Activated CD4-positive, alpha-beta T cell treated with anti-CD3 and anti-CD28 coated beads for 36 hours (primary cell): ENCODE measurements at places on chromosomes 2 and 18. TPM values are rescaled to one million over a fixed set of nuclear protein-coding genes. Genes with fewer than 3 reads are reported as not detected.

DNA sequence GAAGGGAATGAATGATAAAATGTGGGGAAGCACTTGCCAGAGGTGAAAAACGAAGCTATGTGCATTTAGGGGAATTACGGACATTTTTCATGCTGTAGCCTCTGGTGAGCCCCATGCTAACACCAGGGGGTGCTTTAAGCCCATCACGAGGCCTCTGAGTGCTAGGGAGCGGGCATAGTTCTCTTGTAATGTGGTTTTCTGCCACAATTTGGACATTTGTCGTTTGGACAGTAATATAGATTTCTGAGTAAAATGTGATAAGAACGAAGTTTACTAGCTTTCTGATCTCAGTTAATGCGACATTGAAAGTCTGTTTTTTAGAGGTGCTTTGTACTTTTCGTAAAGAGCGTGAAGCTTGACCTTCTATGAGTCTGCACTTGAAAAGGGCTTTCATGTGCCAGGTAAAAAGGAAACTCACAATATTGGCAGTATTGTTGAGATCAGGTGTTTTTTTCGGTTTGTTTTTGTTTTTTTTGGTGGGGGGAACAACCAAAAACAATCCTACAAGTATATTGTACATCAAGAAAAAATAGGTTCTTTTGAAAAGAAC lies 50.6 kb downstream of the TRAF3IP1 start:
- peak; percentile 73 for DNase-seq
- no peak overlapping the region for H3K27ac ChIP-seq
- peaks cover 6% of the 10 kb centered on the region for H3K36me3 ChIP-seq
- H3K27me3 ChIP-seq = no peaks in the 10 kb centered on the region
- peaks cover 6% of the 10 kb centered on the region for H3K4me1 ChIP-seq

Gene EML6
- 0.16 TPM for total RNA-seq

DNA sequence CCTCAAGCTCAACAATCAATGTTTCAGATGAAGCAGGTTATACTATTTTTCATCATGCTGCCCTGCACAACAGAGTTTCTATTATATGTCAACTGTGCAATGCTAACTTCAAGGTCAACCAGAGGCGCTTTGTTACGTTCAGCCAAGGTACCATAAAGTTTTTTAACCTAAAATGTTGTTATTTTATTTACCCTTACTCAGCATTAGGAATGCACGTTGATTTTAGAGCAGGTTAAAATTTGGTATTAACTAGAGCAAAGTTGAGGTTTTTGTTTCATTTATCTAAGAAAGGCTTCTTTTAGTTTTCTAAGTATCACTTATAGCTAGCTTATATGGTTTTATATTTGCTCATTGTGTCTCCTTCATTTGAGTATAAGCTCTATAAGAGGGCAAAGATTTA lies 21.8 kb downstream of the ANKAR start:
- no peak overlapping the region for H3K27ac ChIP-seq
- H3K36me3 ChIP-seq = peaks cover 3% of the 10 kb centered on the region
- H3K4me1 ChIP-seq = peaks cover 3% of the 10 kb centered on the region
- no peaks in the 10 kb centered on the region for H3K27me3 ChIP-seq
- no peak for DNase-seq

Gene KHK
- 10.6 TPM for total RNA-seq

GRCh38 chr18:49566217-49566770 lies 4.4 kb downstream of the LIPG start:
- H3K27ac ChIP-seq = no peak overlapping the region
- no peak for DNase-seq
- no peaks in the 10 kb centered on the region for H3K36me3 ChIP-seq
- H3K4me1 ChIP-seq = peaks cover 23% of the 10 kb centered on the region
- peaks cover 47% of the 10 kb centered on the region for H3K27me3 ChIP-seq

Gene POTEJ
- total RNA-seq = not detected

Gene CFAP210
- total RNA-seq = not detected

DNA sequence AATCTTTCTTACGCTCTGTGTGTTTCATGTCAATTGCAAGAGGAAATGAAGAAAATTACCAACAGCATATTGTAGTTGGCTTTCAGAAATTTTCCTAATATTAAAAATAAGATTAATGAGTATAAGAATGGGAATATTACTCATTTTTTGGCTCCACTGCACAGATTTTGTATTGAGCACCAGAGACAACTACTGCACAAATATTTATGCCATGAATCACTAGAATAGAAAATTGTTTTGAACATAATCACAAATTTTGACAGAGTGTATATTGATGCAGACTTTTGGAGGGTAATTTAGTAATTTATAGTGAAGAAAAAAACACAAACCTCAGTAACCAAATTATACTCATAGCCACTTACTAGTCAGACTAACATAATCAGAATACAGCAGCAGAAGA lies 118.3 kb downstream of the DOK6 start:
- H3K4me3 ChIP-seq = no peak overlapping the region
- H3K27me3 ChIP-seq = peaks cover 2% of the 10 kb centered on the region
- no peak overlapping the region for H3K27ac ChIP-seq
- H3K36me3 ChIP-seq = no peaks in the 10 kb centered on the region
- no peaks in the 10 kb centered on the region for H3K4me1 ChIP-seq

DNA sequence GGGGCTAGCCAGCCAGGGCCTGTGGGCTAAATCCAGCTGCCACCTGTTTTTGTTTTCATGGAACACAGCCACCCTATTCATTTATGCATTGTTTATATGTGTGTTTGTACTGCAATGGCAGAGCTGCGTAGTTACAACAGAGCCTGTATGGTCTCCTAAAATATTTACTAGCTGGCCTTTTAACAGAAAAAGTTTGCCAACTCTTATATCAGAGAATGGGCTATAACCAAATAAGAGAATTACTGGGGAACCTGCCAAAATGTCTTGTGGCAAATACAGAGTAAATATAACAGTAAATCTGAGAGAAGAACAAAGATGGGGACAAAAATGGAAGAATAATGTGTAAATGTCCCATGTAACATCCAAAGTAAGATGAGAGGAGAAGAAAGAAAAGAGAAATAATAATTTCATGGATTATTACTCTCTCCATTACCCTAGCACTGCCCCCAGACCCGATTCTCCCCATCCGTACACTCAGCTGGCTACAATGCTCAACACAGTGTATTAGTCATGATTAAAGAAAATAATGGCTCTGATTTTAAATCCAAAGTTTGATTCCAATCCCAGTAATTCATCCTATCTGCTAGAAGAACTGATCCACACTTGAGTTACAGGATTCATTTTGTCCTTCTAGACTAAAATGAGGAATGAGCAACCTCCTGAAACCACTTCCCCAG lies 249.3 kb downstream of the LRATD1 start:
- H3K27me3 ChIP-seq = peaks cover 2% of the 10 kb centered on the region
- H3K27ac ChIP-seq = no peak overlapping the region
- no peak overlapping the region for H3K4me3 ChIP-seq
- no peak for DNase-seq
- no peaks in the 10 kb centered on the region for H3K4me1 ChIP-seq
- H3K36me3 ChIP-seq = no peaks in the 10 kb centered on the region

Gene MPP4
- total RNA-seq = not detected

Gene MFSD2B
- not detected for total RNA-seq

Gene AFF3
- 5.6 TPM for total RNA-seq

Gene MEP1B
- total RNA-seq = not detected

Gene DSG1
- total RNA-seq = not detected

Gene MALL
- 1.6 TPM for total RNA-seq

Gene CNDP2
- total RNA-seq = 128 TPM

Gene PTPRN
- 0.43 TPM for total RNA-seq

DNA sequence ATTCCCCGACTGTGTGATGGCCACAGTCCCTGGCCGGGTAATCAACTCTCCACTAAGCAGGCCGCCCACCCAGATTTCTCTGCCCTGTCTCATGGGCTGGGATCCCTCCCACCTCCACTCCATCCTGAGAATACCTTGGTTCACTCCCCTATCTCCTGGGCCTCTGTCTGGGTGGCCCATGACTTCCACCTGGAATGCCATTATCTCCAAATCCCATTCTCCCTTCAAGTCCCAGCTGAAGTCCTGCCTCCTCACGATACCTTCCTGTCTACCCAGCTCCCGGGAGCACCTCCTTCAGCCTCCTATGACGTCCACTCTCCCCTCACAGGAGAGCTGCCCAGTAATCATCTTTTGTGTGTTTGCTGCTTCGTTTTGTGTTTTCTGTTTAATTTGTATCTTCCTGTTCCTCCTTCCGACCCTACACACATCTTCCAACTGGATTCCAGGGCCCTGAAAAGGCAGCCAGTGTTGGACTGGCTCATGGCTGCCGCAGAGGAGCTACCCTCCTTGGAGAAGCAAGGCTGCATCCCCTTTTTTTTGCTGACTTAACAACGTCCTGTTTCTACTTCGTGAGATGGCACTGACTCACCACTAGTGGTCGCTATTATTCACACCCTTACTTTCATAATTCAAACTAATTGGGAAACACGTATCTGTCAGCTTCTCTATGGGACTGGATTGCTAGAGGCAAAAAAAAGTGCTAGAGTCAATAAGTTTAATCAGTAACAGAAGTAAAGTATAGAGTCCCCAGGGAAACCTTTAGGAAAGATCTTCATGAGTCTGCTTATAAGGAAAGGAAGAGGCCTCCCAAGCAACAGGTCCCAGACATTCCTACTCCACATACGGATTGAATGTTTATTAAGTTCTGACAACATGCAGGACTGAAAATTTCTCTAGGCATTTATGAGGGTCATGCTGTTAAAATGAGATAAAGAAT lies 171.9 kb upstream of the GATA6 start:
- H3K27ac ChIP-seq = no peak overlapping the region
- peaks cover 3% of the 10 kb centered on the region for H3K4me1 ChIP-seq
- H3K27me3 ChIP-seq = no peaks in the 10 kb centered on the region
- no peak for DNase-seq
- H3K4me3 ChIP-seq = no peak overlapping the region

GRCh38 chr18:10417191-10417590 lies 37.2 kb upstream of the APCDD1 start:
- H3K4me1 ChIP-seq = no peaks in the 10 kb centered on the region
- H3K4me3 ChIP-seq = no peak overlapping the region
- H3K27me3 ChIP-seq = peaks cover 5% of the 10 kb centered on the region
- DNase-seq = no peak

DNA sequence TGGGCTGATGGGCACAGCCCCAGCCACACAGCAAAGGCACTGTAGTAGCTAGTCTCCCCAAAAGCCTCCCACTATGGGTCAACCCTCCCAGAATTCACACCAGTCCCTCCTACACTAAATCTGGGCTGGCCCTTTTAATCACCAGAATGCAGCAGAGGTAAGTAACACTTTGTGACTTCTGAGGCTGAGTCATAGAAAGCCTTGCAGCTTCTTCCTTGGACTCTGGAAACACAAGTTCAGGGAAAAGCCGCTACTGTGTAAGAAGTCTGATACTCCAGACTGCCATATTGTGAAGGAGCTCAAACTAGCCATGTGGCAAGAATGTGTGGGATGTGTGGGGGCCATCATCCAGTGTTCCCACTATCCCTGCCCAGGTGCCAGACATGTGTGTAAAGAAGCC lies 19.0 kb upstream of the SIX2 start:
- H3K27me3 ChIP-seq = peaks cover 13% of the 10 kb centered on the region
- H3K4me1 ChIP-seq = no peaks in the 10 kb centered on the region
- no peak overlapping the region for H3K4me3 ChIP-seq
- no peaks in the 10 kb centered on the region for H3K36me3 ChIP-seq
- H3K27ac ChIP-seq = no peak overlapping the region

DNA sequence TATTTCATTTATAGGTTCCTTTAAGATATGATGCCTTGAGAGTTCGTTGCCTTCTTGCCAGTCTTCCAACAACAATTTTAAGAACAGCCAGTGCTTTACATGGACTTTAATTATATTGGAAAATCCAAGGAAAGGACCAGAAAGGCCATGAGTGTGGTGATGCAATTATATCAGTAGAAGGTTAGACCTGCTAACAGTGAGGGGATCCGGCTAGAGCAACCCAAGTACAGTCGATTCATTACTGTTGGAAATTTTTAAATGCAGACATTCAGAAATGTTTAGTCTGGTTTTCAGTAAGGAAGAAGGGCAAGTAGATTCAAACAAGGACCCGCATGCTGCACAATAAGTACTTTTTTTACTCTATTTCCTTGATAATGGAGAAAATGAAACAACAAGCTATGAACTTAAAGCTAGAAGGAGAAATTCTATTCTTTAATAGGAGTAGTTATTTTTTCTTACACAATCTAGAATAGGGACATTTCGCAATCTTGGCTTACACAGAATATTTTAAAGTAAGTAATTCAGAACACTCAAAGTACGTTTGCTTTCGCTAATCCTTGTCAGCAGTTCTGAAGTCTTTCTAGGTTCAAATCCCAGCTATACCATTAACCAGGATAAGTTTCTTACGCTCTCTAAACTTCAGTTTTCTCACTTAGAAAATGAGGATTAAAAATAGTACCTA lies 405.5 kb downstream of the MEIS1 start:
- H3K4me3 ChIP-seq = no peak overlapping the region
- H3K27ac ChIP-seq = no peak overlapping the region
- no peaks in the 10 kb centered on the region for H3K36me3 ChIP-seq
- H3K27me3 ChIP-seq = no peaks in the 10 kb centered on the region
- DNase-seq = no peak

DNA sequence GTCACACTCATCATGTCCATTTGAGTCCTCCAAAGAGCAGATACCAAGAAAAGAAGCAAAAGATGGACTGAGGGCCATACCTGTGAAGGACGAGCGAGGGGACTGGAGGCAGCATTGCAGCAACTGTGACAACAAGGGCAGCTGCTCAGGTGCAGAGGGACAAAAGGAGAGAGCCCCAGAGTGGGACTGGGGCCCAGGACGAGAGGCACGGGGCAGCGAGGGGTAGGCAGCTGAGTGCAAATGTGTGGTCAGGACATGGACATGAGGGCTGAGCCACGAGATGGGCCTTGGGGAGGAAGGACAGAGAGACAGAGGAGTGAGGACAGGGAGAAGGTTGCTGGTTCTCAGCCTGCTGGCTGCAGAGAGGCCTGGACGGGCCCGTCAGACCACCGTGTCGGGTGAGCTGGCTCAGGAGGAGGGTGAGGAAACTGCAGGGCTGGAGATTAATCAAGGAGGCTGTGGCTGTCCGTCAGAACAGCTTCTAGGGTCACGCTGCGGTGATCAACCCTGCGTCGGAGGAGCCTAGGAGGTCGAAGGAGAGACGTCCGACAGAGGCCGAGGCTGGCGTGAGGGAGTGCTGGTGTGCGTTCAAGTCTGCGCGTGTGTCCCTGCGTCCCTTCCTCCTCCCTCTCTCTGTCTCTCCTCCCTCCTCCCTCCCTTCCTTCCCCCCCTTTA lies 206.8 kb upstream of the HDAC4 start:
- no peaks in the 10 kb centered on the region for H3K36me3 ChIP-seq
- H3K27ac ChIP-seq = no peak overlapping the region
- DNase-seq = no peak
